Stimulated activated CD8-positive, alpha-beta memory T cell treated with anti-CD3 and anti-CD28 coated beads, Interleukin-15, amount 100 ng/mL, for 4 hours (primary cell): ENCODE measurements at places on chromosomes 6 and 20.

- no peak for DNase-seq
These were observed 507.9 kb downstream of the CDH26 start for GRCh38 chr20:60465993-60466686.

GRCh38 chr6:106728296-106728870 is 99.0 kb downstream of the QRSL1 start:
- no peak for DNase-seq

DNA sequence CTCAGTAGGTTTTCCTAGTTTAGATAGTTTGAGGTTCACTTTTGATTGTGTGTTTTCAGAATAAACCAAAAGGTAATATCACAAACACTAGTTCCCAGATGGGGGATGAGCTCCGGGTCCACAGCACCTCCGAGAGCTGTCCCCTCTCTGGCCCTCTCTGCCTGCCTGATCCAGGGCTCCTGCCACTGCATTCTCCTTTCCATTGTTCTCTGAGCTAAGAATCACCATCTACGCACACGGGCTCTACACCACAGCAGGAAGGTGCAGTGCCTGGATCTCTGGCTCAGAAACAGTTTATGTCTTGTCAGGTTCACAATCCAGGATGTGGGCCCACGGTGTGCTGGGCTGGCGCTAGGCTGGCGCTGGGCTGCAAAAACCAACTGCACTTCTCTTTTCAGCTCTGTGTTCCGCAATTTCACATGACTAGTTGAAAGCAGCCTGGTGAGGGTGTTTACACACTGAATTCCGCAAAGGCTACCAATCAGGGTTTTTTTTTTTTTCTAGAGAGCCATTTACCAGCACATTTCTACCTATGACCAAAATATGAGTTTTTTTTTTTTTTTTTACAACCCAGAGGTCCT is 167.5 kb downstream of the SOD2 start:
- DNase-seq = no peak

DNA sequence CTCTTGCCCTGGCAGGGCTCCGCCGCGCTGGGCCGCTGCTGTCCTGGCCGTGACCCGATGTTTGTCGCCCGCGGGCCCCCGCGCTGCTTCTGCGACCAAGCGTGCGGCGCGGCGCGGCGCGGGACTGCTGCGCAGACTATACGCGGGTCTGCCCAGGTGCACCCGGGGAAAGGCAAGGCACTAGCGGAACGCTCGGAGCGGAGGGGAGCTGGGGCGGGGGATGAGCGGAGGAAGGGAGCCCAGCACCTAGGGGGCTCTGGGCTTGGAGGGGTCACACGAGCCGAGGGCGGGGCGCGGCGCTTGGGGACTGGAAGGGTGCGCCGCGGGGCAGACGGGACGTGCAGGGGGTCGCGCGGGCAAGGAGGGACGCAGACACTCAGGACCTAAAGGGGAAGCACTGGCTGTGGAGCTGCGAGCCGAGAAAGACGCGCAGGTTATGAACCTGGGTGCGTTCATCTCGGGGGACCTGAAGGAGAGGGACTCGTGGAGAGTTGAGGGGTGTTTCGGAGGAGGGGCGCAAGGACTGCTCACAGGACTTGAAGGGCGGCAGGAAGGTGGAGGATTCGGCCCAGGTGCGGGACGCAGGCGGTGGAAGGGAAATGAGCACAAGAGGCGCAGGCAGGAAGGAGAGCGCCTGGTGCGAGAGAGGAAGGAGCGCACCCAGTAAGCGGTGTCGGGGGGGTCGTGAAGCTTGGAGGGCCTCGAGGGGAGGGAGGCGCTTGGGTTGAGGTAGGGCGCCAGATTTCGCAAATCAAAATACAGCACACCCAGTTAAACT is 40.8 kb upstream of the ZNFX1 start:
- DNase-seq = no peak

DNA sequence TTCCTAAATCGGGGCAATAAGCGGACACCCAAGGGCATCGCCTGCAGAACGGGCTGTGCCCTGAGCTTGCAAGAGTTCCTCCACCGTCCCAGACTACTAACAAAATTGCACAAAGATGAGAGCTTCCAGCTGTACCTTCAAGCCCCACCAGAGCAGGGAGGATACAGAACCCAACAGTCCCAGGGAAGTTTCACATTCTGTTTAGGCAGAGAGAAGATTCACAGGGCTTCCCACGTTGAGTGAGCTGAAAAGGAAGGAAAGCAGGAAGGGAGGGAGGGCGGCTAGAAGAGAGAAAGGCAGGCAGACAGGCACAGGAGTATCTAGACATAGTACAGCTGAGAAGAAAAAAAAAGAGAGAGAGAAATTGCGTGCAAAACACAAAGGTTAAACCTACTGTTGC is 112.6 kb upstream of the AFDN start:
- no peak for DNase-seq

- no peak for DNase-seq
These were observed 35.5 kb downstream of the ABHD12 start for GRCh38 chr20:25355011-25355595.

- DNase-seq = no peak
These were observed 1.6 kb downstream of the SLC44A4 start for GRCh38 chr6:31877125-31877650.

GRCh38 chr6:142728910-142729481 is 216.0 kb downstream of the HIVEP2 start:
- DNase-seq = no peak

DNA sequence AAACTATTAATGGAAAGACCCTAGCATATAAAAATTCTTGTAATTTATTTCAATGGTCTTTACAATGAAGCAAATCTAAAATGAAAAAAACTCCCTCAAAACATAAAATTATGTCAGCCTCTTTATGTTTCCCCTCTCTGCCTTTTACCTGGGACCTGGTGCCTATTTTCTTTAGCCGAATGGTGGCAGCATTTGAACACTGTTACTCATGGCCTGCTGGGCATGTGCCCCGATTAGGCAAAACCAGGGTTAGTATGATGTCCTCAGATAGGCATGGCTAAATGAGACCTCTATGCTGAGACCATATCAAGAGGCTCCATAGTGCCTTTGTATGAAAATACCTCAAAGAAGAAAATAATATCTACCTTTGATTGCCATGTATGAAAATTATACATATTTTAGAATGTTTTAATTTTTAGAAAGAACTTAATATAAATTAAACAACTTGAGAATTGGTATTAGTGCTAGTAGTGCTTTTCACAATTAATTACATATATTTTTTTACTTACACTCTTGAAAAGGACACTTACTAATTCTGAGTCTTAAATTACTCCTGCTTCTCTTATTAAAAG is 22.5 kb upstream of the C6orf58 start:
- no peak for DNase-seq

DNA sequence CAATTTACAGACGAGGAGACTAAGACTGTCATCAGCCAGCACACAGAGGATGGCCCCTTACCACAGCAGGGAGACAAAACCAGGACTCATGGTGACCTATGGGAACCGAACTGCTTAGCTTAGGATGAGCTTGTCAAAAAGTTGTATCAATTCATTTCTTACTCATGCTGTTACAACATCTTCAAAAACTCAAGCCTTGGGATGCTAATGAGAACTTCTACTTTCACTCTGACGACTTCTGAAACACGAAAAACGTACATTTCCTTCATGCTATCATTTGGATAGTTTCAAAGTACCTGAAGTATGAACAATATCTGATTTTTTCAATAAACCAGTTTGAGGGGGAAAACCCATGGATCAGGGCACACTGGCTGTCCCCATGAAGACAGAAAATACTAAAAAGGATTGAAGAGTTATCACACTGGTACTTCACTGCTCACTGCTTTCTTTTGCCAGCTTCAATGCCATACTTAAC is 31.9 kb downstream of the HIVEP2 start:
- DNase-seq = no peak

DNA sequence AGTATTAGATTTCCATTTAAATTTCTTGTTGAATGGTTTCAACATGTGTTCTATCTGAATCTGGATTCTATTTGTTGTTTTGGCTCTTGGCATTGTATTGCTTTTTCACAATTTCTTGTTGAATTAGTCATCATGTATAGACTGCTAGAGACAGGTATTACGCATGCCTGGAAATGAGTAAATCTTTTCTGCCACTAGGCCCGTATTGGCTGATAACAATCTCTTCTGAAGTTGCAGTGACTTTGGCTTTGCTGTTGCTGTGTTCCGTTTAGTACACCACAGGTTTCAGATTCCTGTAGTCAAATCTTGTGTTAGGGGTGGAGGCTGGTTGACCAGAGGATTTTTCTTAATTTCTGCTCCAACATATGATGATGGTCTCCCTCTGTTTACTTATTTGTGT is 1339.4 kb downstream of the GRIK2 start:
- DNase-seq = no peak

GRCh38 chr20:59603176-59603575 is 1.2 kb upstream of the PHACTR3 start:
- no peak for DNase-seq

DNA sequence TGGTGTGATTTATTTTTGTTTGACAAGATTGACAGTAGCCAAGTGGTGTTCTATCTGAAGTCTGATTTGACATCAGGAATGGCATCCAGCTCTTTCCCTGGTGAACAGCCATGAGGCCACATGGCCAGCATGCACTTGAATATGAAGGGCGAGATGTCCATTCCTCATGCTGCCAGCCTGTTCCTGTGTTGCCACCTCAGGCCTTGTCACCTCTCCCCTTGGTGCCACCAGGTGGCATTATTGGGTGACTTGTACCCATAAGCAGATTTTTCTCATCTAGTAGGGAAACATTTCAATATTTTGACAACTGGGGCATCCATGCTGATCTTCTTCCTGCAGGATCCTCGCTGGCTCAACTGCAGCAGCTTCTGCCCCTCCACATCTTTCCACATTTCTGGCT is 199.1 kb downstream of the ERMARD start:
- DNase-seq = no peak

- DNase-seq = no peak
These were observed 157.3 kb downstream of the SYCP2 start for GRCh38 chr20:59776059-59776603.

GRCh38 chr6:116062496-116062895 is 1.8 kb upstream of the FRK start:
- no peak for DNase-seq

DNA sequence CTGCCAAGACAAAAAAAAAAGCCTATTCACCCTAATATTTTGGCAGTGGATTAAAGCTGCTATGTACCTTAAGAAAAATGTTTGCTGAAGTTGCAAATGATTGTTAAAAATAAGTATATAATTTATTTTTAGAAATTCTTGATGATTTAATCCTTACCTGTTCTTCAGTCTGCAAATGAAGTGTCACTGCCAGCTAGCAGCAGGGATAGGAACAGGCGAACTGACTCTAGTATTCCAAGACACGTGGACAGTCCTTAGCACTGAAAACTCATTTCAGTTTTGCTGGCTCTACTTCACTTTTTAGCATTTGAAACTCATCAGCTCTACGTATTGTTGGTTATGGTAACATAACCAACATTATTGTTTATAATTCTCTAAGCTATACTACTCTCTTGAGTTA is 204.4 kb upstream of the ID4 start:
- no peak for DNase-seq

DNA sequence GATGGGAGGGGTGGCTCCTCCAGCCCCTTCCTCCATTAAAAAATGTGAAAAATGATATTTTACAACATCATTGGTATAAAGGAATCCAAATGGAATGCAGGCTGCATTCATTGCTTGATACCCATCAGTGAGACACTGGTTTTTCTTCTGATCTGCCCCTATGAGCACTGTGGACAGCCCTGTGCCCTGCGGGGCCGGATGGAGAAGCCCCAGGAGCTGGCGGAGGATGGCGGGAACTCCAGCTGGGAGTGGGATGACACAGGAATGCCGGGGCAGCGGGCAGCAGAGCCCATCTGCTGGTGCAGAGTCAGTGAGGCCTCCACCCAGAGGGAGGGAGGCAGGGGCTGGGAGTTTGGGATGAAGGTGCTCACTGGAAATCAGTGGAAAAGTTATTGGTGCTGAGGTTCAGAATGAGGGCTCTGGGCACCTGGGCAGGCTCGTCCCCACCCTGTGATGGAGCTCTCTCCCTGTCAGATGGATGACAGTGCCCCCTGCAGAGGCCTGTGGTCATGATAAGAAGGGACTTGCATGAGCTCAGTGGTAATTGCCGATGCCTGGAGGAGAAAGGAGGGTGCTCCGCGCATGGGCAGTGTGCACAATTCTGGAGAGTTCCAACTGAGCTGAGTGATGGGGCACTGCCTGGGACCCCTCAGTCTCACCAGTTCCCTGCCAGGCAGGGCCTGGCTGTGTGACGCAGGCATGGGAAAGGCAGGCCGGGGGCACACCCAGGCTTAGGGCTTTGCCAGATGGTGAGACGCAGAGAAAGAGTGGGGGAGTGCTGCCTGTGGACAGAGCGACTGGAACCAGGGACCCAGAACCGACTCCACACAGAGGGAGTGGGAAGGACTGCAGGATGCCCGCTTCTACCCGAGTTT is 23.2 kb downstream of the CTCFL start:
- no peak for DNase-seq

- no peak for DNase-seq
These were observed 4.2 kb downstream of the MMP9 start for GRCh38 chr20:46012921-46013320.

DNA sequence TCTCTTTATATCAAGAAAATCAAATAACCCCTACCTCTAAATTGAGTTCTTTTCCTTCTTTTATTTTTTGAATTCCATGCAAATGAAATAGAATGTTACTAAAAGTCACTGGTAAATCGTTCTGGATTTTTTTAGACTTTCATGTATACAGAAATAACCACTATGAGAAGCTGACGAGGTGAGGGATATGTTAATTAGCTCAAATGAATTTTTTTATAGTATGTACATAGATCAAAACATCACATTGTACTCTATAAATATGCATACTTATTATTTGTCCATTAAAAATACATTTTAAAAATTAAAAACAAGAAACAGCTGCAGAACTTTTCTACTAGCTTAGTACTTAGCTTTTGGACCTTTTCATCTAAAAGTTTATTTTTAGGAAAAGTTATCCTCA is 165.4 kb downstream of the DOK5 start:
- DNase-seq = no peak

- DNase-seq = no peak
These were observed 78.3 kb downstream of the PERP start for GRCh38 chr6:138028893-138029292.

GRCh38 chr6:109019911-109020310 is 74.7 kb downstream of the SESN1 start:
- no peak for DNase-seq

DNA sequence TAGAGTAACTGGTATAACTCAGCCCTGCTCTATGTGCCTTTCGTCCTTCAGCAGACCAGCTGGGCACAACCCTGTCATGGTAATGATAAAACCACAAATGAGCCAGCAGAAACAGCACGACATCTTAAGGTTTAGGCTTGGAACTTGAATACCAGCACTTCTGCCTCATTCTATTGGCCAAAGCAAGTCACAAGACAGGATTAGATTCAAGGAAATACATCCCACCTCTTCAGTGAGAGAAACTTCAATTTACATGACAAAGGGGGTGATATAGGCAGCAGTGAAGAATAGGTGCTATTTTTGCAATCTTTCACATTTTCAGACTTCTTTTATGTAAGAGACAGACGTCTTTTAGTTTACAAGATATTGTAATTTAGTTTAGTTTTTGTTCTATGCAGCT is 69.8 kb upstream of the SLC35F1 start:
- DNase-seq = no peak

GRCh38 chr6:166379800-166380199 is 2.9 kb downstream of the MPC1 start:
- no peak for DNase-seq

GRCh38 chr6:161010418-161010817 is 18.8 kb downstream of the MAP3K4 start:
- no peak for DNase-seq
